ENCODE measurements at places on chromosomes 3 and 15. TPM values are rescaled to one million over a fixed set of nuclear protein-coding genes. Genes with fewer than 3 reads are reported as not detected.
A peak's percentile ranks its signal among the peaks of the same experiment; 100 is the strongest.

DNA sequence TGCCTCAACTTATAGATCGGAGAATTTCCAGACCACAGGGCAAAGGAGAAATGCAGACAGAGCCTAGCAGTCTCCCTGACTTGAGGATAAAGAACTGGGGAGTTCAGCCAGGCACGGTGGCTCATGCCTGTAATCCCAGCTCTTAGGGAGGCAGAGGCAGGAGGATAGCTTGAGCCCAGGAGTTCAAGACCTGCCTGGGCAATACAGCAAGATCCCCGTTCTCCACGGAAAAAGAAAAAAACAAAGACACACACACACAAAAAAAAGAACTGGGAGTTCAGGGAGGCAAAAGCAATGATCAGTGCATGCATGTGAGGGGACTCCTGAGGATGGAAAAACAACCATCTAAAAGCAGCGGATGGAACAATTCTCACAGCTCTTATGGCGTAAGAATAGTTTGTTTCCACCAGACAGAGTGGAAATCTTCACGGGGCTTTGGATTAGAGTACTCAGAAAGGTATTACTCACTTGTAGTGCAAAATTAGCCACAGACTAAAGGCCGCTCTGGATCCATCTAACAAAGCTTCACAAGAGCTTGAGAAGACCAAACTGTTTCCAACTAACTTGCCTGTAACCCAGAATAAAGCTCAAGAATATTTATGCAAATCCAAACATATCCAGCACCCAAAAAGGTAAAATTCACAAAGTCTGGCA lies 16.3 kb downstream of the SEC11A start:
- DNase-seq = no peak

GRCh38 chr3:187935623-187936156 lies 190.4 kb upstream of the BCL6 start:
- DNase-seq = peak; percentile 77

DNA sequence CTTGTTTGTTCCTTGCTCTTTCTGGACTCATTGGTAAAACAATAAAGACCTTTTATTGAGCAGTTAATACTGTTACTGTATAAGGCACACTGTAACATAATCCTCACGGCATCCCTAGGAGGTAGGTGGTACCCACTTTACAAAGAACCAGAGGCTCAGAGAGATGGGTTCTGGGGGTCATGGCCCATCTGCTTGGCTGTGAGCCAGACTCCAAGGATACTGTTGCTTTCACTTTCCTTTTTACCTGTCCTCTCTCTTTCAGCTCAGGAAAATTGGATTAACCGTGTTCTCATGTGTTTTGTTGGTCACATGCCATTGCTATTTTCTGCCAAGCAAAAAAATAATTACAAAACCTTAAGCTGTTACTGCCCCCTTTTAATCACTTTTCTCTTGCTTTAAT lies 34.8 kb upstream of the FILIP1L start:
- no peak for DNase-seq

- no peak for DNase-seq
These were observed 78.4 kb upstream of the RORA start for GRCh38 chr15:61307474-61307873.

DNA sequence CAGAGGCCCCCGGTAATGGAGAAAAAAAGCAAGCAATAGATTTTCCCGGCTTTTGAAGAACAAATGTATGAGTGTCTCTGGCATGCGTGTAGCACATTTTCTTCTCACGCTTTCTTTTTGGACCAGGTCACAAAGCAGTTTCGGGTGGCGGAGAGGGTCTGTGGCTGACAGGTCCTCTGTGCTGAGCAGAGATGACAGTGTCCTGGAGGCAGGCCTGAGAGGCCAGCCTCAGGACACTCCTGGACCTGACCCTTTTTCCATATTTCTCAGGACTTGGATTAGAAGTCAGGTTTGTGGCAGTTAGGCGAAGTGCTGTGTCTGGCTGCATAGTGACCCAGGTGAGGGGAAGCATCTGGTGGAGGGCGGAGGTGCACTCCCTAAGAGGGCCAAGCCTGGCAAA lies 52.9 kb downstream of the KLF13 start:
- DNase-seq = no peak

DNA sequence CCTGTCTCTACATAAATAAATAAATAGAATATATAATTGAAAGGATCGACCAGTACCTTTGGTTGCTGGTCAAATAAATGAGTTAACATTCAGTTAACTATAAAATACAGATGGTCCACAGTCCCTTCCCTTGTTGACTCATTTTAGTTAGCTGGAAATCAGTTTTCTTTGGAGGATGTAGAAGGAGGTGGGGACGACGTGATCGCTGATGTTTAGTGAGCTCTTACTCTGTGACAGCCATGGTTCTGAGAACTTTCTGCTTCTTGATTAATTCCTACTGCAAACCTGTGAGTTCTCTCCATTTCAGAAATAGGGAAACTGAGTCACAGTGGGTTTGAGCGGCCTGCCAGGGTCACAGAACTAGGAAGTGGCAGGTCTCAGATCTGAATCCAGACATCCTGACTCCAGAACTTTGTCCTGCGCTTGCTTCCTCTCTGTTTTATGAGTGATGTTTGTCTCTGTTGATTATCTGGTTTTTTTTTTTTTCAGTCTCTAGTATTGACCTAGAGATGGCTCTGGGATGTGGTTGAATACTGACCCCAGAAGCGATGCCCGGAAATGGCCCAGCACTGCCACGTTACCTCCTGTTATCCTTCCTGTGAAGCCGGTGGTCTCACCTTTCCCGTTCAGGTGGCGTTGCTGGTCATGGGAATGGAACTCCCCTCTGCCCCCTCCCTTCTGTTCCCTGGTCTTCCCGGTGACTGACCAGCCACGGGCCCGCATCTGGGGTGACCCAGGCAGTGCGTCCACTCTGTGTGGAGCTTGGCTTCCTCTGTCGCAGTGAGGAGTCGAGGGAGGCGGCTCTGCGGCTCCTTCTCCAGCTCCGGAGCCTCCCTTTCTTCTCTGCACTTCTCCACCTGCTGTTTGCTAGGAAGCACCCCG lies 18.2 kb downstream of the SYNM start:
- DNase-seq = no peak

DNA sequence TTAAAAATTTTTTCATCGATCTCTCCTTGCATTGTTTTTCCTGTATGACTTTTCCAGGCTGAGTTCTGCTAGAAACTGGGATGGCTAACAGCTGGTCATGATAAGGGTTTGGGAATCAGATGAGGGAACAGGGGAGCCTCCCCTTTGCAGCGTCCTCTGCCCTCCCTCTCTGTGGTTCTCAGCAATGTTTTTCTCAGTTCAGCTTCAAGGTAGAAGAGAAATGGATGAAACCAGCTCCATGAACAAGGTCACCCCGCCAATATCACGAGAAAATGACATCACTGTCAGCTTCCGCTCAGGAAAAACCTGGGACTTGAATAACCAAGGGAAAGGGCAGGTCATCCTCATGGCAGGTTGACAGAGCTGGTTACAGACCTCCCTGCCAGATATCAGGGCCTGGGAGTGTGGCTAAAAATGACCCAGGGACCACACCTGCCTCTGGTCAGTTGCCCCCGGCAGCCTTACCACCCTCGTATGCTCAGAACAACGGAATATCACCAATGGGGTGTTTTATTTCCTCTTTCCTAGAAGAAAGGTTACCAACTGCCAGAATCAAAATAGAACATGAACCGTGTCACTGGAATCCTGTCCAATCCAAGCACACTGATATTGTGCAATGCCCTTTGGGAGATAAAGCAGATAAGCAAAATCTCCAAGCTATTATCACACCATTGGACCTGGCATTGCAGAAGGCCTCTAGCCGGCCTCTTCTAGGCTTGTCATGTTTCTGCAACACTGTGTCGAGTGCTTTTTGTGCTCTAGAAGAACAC lies 26.1 kb downstream of the LSM3 start:
- peak; percentile 63 for DNase-seq

- DNase-seq = no peak
These were observed 15.7 kb downstream of the ZBED2 start for GRCh38 chr3:111579495-111579894.

DNA sequence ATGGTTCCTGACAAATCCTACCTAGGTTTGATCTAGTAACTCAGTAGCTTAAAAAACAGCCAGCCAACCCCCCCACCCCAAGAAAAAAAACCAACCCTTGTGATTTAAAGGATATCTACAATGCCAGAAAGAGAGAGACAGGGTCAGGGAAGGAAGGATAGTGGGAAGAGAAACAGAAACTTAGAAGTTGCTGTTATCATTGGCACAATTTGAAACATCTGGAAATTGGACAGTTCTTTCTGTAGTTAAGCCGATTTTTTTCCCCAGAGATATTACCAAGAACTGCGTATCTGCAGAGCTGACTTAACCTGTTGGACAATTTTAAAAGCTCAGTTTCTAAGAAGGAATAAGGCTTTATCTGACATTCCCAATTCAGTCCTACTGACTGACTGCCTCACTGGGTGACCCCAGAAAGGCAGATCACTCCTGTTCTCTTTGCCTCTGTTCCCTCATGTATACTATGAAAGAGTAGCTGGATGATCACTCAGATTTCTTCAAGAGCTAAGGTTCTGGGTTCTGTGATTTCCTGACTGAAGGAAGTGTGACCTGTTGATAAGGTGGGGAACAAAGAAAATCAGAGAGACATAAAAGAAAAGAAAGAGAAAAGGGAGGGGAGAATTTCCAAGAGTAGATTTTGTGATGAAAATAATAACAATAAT lies 128.3 kb downstream of the MAP2K5 start:
- DNase-seq = no peak

DNA sequence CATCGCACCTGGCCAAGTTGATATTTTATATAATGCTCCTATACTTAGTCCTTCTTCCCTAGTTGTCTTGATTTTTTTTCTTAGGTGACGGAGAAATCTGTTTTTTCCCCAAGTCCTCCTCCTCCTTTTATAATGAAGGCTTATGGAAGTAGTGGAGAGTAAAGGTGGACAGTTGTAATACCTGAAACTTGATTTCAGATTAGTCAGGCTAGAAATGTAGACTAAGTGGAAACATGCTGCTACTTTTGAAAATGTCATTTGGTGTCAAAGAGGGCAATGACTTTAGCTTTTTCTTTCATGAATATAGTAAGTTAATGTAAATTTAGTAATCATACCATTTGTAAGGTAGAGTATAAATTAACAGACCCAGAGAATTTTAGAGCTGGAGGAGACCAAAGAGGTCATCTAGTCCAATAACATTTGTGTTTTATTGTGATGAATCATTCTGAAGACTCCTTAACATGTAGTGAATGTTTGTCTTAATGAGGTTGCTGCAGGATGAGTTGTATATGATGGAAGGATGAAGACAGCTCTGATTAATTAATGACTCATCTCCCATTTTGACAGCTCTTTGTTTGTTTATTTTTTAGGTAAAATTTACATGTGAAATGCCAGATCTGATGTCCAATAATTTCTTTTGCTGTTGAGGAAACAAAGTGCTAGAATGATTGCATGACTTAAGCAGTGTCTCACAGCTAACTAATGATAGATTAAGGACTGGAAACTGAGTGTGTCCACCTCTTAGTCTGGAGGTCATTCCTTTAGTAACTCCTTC lies 8.7 kb downstream of the CTDSPL2 start:
- no peak for DNase-seq

GRCh38 chr3:170007031-170007663 lies 30.6 kb upstream of the GPR160 start:
- peak; percentile 49 for DNase-seq

GRCh38 chr3:18442756-18443664 lies 17.9 kb upstream of the SATB1 start:
- DNase-seq = no peak

- DNase-seq = no peak
These were observed 98.9 kb downstream of the RPLP1 start for GRCh38 chr15:69551391-69552056.

DNA sequence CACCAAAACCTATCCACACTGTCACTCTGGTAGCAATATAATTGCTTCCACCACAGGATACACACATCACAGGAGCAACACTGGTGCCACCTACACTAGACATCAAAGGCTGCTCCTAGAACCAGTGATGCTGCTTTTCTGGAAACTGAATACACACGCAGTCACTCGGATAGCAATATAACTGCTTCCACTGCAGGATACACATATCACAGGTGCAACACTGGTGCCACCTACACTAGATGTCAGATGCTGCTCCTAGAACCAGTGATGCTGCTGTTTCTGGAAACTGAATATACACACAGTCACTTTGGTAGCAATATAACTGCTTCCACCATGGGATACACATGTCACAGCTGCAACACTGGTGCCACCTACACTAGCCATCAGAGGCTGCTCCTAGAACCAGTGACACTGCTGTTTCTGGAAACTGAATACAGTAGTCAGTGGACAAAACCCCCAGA lies 6.9 kb upstream of the TNFSF10 start:
- no peak for DNase-seq

DNA sequence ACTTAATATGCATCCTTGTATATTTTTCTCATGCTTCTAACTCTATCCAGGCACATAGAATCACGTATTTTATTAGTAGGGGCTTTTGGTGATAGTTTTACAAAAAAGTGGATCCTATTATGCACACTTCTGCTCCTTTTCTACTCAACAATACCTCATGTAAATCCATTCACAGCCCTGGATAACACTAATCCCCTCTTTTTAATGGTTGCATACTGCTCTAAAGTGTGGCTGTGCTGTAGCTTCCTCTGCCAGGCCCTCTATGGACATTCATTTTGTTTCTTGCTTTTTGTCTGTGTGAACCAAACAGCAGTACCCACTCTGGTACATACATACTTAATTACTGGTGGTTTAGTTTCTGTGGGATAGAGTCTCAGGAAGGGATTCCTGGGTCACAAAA lies 51.3 kb upstream of the SCAANT1 start:
- DNase-seq = no peak

DNA sequence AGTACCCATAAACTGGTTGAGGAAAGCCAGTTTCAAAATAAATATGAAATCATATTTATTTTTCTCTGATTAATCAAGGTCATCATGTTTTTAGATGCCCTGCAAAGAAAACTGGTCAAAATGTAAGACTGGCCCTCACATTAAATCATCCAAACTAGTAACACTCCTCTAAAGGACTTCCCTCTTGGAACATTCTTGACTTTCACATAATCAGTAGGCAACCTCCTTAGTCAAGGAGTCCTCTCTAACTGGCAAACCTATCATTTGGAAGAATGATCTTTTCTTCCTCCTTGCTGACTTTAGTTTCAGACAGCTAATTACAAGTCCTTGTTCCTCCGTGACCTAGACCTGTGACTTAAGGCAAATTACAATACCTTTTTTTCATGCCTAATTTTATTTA lies 82.5 kb upstream of the DCBLD2 start:
- DNase-seq = no peak

- DNase-seq = no peak
These were observed 59.7 kb downstream of the RGMA start for GRCh38 chr15:93029214-93029835.

- DNase-seq = no peak
These were observed 105.9 kb downstream of the DUT start for GRCh38 chr15:48437178-48437577.

GRCh38 chr3:170746175-170746942 lies 123.6 kb downstream of the RPL22L1 start:
- no peak for DNase-seq

GRCh38 chr3:123751433-123751832 lies 132.7 kb downstream of the MYLK start:
- DNase-seq = no peak

The WDR93 gene
- not detected for total RNA-seq

The CFAP100 gene
- not detected for total RNA-seq

The CX3CR1 gene
- total RNA-seq = not detected

The GOLGA6A gene
- not detected for total RNA-seq

The CDAN1 gene
- 16.5 TPM for total RNA-seq

The EPHA6 gene
- total RNA-seq = 1.7 TPM

The TM4SF4 gene
- total RNA-seq = 170 TPM

The XIRP1 gene
- not detected for total RNA-seq

The IL5RA gene
- total RNA-seq = not detected

Data from Peyer's patch (tissue), 4 donors.